Amniotic stem cell (primary cell): ENCODE measurements at places on chromosomes 13 and 19.
A peak's percentile ranks its signal among the peaks of the same experiment; 100 is the strongest.

- no peak for DNase-seq
Measured at GRCh38 chr13:99418103-99418842, 83.0 kb upstream of the TM9SF2 start.

DNA sequence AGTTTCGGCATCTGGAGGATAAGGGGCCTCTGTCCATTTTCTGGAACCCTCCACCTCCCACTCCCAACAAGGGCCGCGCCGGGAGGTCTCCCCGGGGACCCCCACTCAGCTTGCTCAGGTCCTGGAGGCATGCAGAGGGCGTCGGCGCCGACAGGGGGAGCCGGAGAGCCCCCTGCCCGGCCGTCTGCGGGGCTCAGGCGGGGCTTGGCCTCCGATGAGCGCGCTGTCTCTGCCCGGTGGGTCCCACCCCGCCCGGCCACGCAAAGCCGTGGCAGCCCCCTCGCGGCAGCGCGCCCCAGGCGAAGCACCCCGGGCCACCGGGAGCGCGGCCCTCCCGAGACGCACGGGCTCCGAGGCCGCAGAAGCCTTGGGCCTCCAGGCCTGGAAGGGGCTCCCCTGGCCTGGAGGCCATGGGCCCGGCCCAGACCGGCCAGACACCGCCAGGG is 149.7 kb upstream of the ZNF536 start:
- DNase-seq: no peak

- no peak for DNase-seq
Measured at GRCh38 chr13:35672611-35673010, 196.1 kb upstream of the MAB21L1 start.

DNA sequence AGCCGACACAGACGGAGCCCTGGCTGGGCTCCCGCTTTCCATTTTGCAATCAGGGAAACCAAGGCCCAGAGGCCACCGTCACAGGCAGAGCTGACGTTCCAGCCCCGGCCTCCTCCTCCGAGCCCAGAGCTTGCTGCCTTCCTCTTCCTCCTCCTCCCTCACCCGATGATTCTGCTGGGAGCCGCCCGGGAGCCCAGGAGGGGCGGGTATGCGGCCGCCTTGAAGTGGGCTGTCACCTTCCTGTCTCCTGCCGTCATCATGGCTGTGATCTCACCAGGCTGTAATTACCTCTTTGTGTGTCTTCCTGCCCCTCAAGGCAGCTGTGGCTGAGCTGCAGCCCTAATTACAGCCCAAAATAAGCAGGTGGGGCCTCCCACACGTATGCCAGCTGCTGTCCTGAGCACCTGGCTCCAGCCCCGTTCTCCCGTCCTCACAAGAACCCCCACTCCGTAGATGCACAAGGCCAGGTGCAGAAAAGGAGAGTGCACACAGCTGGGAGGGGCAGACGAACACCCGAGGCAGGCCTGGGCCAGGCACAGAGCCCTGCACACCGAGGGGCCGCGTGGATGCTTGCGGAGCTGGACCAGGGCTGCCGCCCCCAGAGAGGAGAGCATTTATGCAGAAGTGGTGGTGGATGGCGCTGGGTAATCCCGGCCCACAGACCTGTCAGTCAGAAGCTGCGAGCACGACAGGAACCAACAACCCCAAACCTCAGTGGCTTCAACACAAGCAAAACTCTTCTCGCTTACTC is 4.0 kb downstream of the TPGS1 start:
- peak; percentile 14 for DNase-seq

- DNase-seq: no peak
Measured at GRCh38 chr13:74406420-74406819, 272.2 kb upstream of the KLF12 start.

GRCh38 chr13:51645154-51645650 is 60.9 kb downstream of the WDFY2 start:
- no peak for DNase-seq

- no peak for DNase-seq
Measured at GRCh38 chr13:41837629-41838028, 123.3 kb downstream of the VWA8 start.
